ENCODE measurements at places on chromosomes 4 and X.

DNA sequence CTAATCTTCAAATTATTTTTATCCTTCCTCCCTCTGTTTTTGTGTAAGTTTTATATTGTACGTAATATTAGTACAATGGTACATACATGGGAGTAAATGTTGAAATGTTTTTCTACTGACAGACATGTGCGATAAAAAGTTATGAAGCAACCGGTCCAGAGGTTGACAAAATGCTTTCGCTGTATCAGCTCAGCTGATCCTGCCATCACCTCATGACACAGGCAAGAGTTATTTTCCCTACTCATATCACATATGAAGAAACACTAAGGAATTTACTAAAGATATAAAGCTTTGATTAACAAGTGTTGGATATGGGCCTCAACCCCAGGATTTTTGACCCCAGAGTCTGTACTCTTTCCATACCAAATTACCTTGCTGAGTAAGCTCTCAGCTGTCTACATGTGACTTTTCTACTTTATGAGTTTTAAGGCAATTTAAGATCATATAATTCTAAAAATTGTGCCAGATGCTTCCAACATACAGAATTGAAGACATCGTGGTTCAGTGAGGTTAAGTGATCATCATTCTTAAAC lies 50.0 kb downstream of the CLCN5 start:
- DNase-seq, result no peak

GRCh38 chr4:184942444-184943425 lies 75.6 kb upstream of the HELT start:
- DNase-seq, result no peak

GRCh38 chrX:129556806-129557315 lies 16.8 kb downstream of the OCRL start:
- DNase-seq, result no peak

GRCh38 chrX:13265549-13266132 lies 54.2 kb downstream of the ATXN3L start:
- DNase-seq, result no peak

DNA sequence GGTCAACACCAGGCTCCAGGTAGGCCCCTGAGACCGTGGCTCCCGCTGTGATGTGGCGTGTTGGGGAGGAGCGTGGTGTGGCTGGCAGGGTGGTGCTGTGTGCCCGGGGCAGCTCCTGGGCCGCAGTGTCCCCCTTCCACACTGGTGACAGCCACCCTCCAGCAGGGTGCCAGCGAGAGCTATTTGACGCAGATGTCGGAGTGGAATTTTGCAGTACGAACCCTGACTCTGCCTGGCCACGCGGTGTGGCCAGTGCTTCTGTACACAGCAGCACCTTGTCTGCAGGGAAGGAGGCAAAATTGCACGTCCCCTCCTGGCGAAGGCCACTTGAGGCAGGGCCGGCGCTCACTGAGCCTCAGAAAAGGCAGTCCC lies 53.2 kb downstream of the CPZ start:
- DNase-seq, result no peak

DNA sequence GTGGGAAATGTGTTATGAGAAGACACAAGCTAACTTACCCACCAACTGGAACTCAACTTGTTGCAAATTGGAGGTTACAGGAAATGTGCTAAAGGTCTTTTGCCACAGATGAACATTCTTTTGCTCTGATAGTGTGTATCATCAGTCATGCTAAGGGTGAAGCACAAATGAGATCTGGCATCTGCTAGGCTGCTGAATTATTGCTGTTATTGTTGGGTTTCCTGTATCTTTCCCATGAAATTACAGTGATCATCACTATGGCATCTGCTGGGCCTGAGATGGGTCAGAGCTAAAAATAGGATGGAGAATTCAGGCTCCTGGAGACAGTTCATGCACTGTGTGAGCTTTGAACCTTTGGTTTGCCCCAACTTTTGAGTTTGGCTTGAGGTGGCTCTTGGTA lies 124.5 kb downstream of the NPNT start:
- DNase-seq, result no peak

DNA sequence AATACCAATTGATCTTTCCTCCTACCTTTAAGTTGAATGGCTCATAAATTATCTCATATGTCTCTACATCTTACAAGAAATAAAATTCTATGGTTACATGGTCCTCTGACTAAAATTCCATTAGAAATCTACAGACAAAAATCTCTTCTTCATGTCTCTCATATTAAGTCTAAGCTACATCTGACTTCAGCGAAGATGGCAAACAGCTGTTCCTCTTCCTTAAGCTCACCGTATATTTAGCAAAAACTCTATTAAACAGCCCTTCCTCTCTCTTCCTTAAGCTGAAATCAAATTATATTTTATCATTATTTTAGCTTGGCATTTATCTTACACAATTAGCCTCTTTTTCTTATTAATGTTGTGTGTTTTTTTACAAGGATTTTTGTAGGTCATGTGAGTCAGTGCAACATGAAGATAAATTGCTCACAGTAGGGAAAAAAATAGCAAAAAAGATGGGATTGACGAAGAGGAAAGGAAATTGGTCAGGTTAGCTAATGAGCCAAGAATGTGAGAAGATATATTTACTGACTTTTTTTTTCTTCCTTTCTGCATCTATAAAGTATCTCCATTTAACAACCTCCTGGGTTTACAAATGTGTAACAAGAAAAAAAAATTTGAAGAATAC lies 2412.8 kb downstream of the ARAP2 start:
- no peak for DNase-seq

- no peak for DNase-seq
These were observed 175.6 kb upstream of the ARX start for GRCh38 chrX:25191403-25191802.

DNA sequence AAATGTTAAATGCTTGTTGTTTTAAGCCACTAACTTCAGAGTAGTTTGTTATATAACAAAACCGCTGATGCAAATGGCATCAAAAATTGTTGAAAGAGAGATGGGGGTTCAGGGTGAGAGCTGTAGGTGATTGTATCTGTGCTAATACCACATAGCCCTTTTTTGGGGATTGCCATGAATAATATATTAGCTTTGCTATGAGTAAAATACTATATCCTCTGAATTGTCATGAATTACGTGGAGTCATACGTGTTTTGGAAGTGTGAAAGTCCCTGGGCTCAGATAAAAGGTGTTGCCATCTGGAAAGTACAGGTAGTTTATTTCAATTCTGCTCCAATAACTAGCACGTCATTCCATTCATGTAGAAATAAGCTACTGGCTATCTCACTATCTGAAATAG lies 30.6 kb downstream of the DYNLT3 start:
- DNase-seq, result no peak

DNA sequence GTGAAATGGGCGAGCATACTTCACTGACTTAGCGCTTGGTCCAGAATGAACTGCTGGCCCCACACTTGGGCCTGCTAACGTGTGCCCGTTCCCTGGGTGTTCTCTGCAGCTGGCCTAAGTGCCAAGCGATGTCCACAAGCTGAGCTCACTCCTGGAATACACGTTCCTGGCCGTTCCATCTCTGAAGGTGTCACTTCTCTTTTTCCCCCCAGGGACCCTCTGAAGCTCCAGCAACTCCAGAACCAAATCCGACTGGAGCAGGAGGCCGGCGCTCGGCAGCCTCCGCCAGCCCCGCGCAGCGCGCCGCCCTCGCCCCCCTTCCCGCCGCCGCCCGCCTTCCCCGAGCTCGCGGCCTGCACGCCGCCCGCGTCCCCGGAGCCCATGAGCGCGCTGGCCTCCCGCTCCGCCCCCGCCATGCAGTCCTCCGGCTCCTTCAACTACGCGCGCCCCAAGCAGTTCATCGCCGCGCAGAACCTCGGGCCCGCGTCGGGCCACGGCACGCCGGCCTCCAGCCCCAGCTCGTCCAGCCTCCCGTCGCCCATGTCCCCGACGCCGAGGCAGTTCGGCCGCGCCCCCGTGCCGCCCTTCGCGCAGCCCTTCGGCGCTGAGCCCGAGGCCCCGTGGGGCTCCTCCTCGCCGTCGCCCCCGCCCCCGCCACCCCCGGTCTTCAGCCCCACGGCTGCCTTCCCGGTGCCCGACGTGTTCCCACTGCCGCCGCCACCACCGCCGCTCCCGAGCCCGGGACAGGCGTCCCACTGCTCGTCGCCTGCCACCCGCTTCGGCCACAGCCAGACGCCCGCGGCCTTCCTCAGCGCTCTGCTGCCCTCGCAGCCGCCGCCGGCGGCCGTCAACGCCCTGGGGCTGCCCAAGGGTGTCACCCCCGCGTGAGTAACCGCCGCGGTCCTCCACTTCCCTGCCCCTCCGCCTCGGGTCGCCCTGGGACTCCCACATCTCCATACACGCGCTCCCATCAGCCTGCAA lies 132.3 kb downstream of the CBR4 start:
- DNase-seq, result no peak

- DNase-seq, result no peak
These were observed 37.6 kb upstream of the GLRA2 start for GRCh38 chrX:14491689-14492088.

DNA sequence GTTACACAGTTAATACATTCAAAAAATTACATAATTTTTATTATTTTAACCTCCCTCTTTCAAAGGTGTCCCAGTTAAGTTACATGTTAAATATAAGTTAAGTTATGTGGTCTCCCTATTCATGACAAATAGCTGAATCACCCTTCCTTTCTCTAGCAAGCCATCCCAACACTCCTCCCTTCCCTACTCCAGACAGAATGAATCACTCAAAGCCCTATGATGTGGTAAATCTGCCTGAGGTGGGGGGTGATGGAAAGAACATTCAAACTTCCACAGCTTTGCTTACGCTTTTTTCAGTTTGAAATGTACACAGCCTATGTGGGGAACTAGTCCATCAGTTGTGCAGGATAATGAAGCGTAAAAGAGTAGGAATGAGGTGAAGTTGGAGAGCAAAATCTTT lies 90.2 kb downstream of the CXCL13 start:
- no peak for DNase-seq

- no peak for DNase-seq
These were observed 37.5 kb downstream of the ARHGAP10 start for GRCh38 chr4:147769386-147769785.

GRCh38 chrX:101958139-101958538 lies 26.3 kb upstream of the ZMAT1 start:
- DNase-seq, result no peak

DNA sequence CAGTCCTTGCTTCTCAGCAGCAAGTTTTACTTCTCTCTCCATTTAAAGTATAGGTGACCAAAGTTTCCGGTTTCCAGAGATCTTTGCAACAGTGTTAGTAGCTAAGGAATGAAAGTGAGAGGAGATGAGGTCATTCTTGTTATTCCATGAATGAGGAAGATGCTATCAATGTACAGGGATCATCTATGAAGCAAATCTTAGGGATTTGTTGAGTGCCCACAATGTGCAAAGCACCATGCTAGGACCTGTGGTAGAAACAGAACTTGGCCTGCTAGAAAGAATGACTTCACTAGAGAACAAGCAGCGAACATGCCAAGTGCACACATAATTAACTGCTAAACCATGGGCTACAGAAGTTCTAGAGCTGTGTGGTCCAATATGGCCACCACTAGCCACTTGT lies 112.5 kb downstream of the MID1 start:
- DNase-seq, result no peak

GRCh38 chr4:115484479-115484878 lies 371.1 kb upstream of the NDST4 start:
- DNase-seq, result no peak

DNA sequence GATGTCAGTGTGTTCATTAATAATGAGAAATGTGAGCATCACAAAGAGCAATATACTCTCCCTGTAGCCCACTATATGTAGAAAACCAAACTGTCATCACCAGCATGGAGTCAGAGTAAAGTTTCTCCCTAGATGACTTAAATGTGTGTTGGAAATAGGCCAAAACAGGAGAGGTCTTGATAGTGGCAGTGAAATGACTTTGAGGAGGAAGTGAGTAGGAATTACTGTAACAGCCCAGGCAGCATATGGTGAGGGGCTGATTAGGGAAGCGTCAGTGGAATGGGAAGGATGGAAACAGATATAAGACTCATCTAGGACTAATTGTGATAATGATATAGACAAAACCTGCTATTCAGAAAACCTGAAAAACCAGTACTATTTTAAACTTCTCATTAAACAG lies 83.9 kb downstream of the ATXN3L start:
- no peak for DNase-seq
